NCI-H526 treated with DMSO at 0.1 percent for 48 hours (cell line): ENCODE measurements at places on chromosomes 2 and 18.
A peak's percentile ranks its signal among the peaks of the same experiment; 100 is the strongest.

DNA sequence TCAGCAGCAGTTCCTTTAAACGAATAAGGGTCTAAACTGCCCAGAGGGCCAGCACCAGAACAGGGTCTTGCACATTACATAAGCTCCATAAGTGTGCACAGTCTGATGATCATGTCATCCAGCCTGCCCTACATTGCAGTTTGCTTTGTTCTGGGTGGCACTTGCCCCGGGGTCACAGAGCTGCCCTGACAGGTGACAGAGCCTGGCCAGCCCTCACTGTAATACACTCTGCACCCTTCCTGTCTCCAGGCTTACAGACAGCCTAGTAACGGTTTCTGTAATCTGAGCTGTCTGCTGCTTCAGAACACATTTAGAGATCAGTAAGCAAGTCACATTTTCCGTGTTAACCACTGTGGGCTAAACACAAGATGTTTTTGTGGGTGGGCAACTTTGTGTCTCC, 213.3 kb downstream of the FAM210A start:
- DNase-seq: peak; percentile 47

GRCh38 chr2:9370746-9371145, 52.6 kb downstream of the ITGB1BP1 start:
- DNase-seq: no peak

DNA sequence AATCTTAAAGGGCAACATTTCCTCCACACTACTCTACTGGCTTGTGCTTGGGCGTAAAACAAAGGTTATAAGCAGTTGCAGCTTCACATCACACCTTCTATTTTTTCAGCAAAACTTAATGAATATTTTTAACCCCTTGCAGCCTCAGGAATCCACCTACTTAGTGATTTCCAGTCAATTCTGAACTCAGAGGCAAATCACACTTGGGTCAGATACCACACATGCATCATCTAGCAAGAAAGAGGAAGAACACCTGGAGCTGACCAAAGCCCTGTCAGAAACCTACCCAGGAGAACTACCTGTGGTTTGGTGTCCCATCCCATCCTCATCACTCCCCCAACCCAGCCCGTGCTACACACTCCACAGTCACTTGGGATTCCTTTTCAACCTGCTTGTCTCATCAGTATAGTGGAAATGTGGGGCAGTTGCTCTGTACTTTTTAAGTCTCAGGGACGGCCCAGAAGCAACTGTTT, 25.5 kb downstream of the PIAS2 start:
- no peak for DNase-seq

GRCh38 chr2:106117882-106118684, 76.0 kb downstream of the UXS1 start:
- DNase-seq: no peak

GRCh38 chr2:136059036-136059472, 58.9 kb downstream of the CXCR4 start:
- DNase-seq: no peak

GRCh38 chr2:12806549-12807242, 90.0 kb downstream of the TRIB2 start:
- DNase-seq: no peak
